ENCODE measurements at places on chromosomes 1 and 21.

GRCh38 chr1:31541194-31541593, 35.1 kb upstream of the TINAGL1 start:
- no peak for DNase-seq

- DNase-seq, result no peak
These were observed 92.9 kb downstream of the GRIK3 start for GRCh38 chr1:36941316-36941978.

DNA sequence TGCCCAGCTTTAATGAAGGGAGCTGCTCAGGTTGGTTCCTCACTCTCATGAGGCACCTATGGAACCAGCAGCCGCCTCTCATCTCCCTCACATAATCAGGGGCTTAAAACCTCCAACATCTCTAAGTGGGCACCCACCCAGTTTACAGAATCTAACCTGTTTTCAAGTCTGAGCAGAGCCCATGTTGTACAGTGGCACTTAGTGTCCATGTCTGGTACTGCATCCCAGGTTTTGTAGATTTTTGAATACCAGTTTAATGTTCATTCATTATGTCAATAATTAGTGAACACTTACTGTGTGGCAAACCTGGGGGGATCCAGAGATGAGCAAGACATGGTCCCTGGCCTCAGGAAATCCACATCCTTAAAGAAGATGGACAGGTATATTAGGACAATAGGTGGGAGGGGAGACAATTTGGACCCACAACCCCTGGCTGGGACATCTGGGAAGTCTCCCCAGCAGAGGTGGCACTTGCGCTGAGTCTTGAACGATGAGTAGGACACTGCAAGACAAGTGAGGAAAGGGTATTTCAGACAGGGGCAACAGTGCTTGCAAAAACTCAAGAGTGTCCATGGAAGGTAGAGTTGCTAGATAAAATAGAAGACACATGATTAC, 83.3 kb downstream of the LACTBL1 start:
- DNase-seq, result no peak

GRCh38 chr1:171468120-171468750, 17.1 kb upstream of the PRRC2C start:
- DNase-seq, result no peak

GRCh38 chr1:55679971-55680370, 464.8 kb upstream of the USP24 start:
- no peak for DNase-seq

- no peak for DNase-seq
These were observed 81.0 kb downstream of the BCAR3 start for GRCh38 chr1:93600663-93601062.

- no peak for DNase-seq
These were observed 75.0 kb upstream of the MRPS6 start for GRCh38 chr21:33998402-33998801.

- DNase-seq, result no peak
These were observed 279.6 kb downstream of the GRIK1 start for GRCh38 chr21:29660047-29660720.

- no peak for DNase-seq
These were observed 647 bp downstream of the S100A8 start for GRCh38 chr1:153389973-153390879.

DNA sequence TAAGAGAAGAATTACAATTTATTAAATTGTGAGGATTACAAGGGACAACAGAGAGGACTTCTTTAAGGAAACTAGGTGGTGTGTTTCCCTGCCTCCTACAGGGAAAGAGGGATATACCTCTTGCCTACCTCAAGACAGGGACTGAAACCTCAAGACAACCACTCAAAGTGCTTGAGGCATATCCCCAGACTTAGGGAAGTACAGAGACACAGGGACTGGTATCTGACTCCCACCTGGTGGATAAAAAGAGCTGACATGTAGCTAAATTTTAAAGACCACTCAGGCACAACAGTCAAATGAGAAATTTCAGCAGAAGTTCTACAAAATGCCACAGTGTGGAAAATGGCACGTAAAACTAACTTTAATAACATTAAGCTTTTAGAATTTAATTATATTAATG, 21.3 kb downstream of the DENND2C start:
- no peak for DNase-seq

DNA sequence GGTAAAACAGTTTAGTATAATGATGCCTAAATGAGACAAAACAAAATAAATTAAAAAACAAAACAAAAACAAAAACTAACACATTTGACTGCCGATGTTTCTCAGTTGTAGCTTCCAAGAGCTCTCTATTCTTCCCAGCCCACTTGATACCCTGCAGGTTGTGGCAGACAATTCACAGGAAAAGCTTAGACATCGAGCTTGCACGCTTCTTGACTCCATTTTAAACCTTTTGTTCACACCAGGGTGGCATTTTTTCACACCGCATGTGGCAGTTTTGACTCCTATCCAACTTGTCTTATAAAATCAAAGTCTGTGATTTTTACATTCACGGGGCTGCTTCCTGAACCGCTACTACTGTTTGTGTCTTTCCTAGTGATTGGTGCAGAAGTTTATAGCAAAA, 575.9 kb downstream of the USP25 start:
- no peak for DNase-seq

- DNase-seq, result no peak
These were observed 206.4 kb upstream of the LYPLAL1 start for GRCh38 chr1:218967254-218967653.

DNA sequence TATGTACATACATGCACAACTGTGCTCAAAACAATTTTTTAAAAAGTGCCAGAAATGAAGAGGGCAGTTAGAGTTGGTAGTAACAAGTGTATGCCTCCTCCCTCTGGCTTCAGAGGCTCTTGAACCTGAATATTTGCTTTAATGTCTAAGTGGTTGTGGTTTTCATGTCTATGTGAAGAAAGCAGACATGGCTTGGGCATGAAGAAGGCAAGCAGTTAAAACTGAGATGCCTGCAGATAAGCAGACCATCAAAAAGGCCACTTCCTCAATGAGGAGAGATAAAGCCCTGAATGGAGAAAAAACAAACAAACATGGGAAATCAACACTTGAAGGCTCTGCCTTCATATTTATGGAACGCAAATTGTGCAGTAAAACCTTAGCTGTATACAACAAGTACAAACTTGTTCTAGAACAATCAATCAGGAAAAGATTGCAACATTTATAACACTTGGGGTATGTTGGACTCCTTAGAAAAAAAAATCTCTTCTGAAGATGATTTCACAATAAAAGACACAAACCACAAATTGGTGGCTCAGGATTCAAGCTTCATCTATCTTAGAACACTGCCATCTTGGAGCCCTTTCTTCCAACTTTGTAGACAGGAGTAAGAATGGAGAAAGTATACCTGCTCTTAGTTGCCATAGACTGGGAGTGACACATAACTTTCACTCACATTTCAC, 52.7 kb upstream of the PLA2G4A start:
- no peak for DNase-seq

- no peak for DNase-seq
These were observed 19.0 kb downstream of the GNG12 start for GRCh38 chr1:67814121-67814772.

DNA sequence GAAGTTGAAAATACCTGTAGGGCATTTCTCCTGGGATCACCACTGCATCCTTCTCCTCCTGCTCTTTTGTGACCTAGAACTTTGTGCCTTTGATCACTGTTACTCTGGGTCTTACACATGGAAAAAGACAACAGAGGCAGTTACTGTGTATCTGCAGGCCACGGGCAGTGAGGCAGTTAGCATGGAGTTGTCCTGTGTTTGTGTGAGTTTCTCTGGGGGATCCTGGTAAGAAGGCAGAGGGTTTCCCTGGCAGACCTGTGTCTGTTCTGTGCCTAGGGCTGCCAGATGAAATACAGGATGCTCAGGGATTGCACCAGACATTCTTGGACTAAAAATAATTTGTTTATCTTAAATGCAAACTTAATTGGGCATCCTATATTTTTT, 44.4 kb upstream of the SCCPDH start:
- DNase-seq, result no peak

DNA sequence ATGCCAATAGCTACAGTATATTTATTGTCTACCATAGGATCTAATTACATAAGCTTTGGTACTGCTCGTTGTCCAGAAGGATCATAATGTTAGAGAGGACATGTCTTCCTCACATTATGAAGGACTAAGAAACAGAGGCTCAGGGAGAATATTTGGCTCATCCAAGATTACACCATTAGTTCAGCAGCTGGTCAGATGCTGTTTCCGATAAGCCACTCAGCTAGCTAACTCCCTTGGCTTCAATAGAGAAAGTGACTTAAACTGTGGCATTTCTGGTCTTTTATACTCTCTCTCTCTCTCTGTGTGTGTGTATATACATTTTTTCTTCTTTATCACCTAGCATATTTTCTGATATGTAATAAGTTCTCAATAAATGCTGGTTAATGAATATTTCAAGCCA, 70.4 kb downstream of the DDR2 start:
- DNase-seq, result no peak

GRCh38 chr1:7420098-7420445, 351.0 kb upstream of the VAMP3 start:
- no peak for DNase-seq

DNA sequence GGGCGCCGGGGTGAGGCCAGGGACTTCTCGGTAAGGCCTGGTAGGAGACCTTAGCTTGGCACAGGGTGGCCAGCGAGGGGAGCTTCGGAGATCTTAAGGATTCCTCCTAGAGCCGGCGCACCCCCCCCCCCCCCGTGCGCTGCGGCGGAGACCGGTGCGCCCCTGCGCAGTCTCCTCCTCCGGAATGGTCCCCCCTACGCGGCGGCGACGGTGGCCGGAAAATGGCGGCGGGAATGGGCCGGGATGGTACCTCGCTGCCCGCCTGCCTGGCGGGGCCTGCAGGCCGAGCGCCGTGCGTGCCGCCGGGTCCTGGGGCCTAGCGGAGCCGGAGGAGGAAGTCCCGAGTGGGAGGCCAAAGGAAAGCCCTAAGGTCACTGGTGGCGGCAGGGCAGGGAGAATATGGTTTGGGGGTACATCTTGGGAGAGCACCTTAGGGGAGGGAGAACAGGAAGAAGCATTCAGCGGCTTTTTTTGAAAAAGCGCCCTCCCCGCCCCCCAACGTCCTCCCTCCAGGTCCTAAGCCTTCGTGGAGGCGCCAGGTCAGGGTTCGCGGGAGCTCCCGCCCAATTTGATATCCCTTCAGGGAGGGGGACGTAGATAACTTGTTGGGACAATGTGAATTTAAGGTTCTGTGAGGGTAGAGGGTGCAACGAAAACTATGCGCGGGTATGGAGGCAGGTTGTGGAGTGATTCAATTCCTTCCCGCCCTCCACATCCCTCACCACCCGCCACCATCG, 429 bp downstream of the SRRM1 start:
- no peak for DNase-seq

- DNase-seq, result no peak
These were observed 765 bp upstream of the VPS45 start for GRCh38 chr1:150066838-150067183.

GRCh38 chr21:34075760-34076660, 2.6 kb downstream of the MRPS6 start:
- no peak for DNase-seq

DNA sequence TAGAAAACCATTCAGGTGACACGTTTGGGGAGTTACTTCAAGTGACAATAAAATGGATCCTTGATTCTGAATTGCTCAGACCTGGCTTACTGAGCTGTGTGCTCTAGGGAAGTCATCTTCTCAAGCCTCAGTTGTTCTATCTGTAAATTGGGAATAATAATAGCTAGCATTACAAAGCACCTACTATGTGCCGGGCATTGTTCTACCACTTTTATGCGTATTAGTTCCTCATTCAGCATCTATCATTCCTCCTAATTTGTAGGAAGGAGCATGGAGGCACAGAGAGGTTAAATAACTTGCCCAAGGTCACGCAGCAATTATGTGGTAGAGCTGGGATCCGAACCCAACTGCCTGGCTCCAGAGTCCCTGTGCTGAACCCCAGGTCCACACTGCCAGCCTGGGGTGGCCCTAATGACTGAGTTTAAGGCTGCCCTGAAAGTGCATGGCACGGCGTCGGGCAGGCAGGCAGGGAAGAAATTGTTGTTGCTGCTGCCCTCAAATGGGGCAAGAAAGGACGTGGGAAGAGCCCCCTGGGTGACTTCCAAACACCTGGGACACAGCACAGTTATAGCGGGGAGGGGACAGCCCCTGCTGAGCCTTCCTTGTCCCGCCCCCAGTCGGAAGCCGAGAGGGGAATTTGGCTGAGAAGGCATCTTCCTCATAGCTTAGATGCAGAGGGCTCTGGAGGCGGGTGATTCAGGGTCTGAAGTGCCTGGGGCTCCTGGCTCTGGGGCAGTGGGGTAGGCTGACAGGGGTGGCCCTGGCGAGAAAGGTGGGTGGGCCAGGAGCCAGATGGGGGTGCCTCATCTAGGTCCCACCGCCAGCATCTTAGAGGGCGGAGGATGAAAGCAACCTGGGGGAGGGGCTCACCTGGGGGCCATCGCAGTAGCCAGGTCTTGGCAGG, 86.5 kb upstream of the IFFO2 start:
- no peak for DNase-seq

DNA sequence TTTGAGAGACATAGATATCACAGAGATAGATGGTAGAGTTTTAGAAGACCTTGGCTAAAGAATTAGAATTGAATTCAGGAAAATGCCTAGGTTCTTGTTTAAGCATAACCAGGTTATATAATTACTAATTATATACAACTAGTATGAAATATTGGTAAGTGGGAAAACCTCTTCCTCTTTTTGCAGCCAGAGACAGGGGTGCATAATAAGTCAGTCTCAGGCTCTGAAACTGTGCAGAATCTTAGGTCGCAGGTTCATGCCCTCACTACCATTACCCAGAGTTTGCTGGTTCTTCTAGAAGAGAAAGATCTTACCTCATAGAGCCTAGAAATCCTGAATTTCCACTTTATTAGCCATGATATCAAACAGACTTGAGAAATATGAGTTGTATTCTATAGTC, 183.3 kb downstream of the NEK7 start:
- DNase-seq, result no peak

DNA sequence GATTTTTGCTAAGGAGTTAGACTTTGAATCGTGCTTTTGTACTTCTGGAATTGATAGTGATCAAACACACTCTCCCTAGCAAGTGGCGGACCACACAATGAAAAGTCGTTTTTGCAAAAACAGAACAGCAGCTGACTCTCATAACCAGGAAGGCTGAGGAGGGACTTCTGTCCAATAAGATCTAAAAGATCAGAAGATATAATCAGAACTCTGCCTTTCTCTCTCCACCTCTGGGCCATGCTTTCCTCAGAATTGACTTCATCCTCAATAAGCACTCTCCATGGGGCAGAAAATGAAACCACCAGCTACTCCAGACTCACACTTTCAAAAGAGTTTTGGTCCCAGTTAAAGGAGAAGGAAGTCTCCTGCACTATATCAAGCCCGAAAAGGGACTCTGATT, 55.3 kb upstream of the SAMD13 start:
- DNase-seq, result no peak

DNA sequence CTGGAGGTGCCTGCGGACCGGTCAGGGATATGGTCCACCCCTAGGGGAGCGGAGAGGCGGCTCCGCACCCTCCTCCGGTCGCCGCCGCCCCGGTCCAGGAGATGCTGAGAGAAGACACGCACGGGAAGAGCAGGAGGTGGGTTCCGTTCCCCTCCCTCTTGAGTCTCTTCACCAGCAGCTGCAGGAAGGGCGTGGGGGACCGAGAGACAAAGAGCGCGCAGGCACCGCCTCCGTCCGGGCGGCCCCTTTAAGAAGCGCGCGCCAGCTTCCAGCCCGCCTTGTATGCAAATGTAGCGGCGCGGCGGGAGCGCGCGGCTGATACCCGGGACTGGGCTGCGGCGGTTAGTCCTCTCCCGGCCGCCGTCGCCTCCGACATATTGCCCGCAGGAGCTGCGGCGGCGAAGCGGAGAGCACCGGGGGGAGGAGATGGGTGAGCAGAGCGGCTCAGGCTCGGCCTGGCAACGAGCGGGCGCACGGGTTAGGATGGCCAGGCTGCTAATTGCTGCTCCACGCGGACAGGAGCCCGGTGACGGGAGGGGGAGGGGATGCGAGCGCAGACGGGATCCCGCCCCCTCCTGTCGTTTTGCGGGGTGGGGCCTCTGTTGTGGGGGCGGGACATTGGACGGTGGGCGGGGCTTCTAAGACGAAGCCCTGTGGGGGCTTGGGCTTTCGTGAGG, at the start of gene TMEM39B:
Gene TMEM39B (plus strand): TSS at position 318 of the 677 bp plus-strand sequence. CDS start 109 bp downstream, at position 427.
- peak; percentile 86 for DNase-seq
